ENCODE measurements at places on chromosomes 16 and 17.

DNA sequence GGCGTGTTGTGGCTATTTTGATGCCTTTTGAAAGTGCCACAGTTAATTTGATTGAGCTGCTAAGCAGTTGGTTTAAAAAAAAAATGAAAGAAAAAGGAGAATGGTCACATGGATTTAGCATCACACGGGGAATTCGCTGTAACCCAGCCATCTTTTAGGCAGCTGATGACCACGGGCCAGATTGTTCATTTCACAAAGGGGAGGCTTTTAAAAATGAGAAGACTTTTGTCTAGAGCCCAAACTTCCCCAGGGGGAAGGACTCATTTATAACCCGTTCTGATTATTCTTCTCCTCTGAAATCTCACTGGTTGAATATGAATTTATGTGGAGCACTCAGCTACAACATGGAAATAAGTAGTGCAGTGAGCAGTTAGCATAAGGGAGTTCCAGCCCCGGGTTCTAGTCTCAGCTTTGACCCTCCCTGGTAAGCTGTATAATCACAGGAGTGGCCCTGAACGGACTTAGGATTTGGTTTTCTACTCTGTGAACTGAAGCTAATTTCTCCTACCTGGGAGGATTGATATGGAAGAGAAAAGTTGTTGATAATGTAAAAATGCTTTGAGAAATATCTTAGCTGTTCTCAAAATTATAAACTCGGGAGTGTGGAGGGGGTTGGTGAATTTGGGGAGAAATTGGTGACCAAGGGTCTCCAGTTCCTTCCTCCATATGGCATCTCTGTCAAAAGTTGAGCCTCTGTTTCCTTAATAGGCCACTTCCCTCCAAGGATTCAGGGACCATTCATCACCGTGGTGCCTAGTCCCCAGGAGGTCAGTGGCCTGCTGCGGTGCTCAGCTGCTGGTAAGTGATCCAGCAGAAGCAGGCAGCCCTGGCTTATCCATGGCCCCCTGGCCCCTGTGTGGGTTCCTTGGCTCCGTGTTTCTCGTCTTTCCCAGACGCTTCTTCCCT is 76.4 kb upstream of the TBX2 start:
- no peak for DNase-seq

GRCh38 chr16:83928341-83929055 is 24.5 kb upstream of the OSGIN1 start:
- DNase-seq: no peak

- DNase-seq: no peak
These were observed 220.0 kb downstream of the NTN1 start for GRCh38 chr17:9241371-9241712.

DNA sequence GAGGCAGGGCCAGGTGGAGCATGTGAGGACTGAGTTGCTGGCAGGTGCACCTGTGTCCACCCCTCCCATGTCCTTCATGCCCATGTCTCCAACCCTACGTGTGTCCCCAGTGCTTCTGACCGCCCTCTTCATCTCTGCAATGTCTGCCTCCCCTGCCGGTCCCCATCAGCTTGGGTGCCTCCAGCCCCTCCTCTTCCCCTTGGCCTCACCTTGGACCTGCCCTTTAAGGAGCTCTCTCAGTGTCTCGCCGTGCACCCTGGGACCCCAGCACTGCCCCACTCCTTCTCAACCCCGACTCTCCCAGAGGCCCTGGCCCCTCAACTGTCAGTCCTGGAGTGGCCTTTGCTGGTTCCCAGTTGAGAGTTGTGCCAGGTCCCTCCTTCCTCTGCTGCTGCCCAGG is 15.0 kb downstream of the RIPOR1 start:
- DNase-seq: no peak

DNA sequence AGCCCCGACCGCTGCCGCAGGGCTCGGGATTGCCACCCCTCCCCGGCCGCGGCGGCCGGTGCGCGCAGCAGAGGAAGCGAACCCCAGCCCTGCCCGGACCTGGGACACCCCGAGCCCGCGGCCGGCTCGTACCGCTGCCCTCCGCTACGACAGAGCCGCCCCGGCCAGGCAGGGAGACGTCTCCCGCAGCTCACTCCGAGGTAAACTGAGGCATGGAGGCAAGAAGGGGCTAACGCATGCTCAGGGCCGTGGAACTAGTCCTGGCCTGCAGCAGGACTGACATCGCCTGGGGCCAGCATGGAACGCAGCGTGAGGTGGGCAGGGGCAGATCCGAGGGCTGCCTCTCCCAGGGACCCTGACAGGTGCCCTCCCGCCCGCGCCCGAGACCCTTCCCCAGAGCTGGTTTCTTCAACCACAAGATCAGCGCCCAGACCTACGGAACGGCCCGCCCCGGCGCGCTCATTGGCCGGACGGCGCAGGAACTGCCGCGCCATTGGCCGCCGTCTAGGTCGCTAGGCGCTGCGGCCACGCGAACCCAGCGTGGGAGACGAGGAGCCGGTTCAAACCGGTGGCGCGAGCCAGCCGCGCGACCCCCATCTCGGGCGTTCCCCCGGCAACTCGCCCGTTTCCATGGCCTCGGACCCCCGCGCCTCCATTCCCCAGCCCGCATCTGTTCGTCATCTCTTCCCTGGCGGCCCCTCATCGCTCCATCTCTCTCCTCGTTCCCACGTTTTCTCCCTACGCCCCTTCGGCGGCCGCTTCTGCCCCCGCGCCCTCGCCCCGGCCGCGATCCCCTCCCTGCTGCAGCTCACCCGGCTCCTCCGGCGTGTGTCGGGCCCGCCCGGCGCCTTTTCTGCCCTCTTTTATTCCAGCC is at the start of gene SLC43A2:
Gene SLC43A2, minus strand, starts transcription at position 853 of the 874 bp plus-strand sequence. CDS start 960 bp downstream, outside the sequence.
- peak; percentile 60 for DNase-seq

GRCh38 chr16:17026600-17027242 is 444.0 kb downstream of the XYLT1 start:
- DNase-seq: no peak

DNA sequence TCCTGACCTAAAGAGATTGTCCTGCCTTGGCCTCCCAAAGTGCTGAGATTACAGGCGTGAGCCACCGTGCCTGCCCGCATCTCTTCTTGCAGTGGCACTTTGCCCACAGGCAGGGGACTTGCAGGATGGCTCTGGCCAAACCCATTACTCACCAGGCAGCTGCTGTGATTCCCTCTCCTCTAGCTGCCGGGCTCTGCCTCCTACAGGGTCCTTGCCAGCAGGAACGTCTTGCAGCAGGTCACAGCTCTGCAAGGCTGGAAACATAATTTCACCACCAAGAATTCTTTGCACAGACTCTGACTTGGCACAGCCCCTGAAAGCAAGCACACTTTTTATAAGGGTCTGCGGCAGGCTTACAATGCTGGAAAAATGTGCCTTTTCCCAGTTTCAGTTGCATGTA is 20.3 kb downstream of the COX4I1 start:
- no peak for DNase-seq

DNA sequence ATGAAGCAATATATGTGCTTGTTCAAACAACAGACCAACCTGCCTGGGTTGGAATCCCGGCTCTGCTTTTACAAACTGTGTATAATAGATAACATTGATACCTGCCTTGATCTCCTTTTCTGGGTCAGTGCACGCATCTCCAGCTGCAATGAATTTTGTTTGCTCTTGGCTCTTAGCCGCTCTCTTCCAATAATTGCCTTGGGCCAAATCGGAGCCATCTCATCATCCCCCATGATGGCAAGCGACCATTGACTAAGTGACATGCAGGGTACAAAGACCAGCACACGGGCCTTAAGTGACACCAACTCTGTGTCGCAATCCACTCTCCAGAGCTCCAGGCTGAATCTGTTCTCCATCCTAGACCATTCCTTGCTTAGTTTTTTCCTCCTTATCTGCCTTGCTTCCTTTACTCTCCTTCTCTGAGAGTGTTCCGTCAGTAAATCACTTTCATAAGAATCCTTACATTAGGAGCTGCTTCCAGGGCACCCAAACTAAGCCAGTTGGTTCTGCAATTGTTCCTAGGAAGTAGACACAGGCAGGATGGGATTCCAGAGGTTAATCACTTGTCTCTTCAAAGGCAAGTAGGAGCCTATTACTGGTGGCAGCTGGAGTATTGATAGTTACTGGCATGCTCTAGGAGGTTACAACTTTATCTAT is 134.2 kb downstream of the ABCA8 start:
- no peak for DNase-seq

GRCh38 chr17:12821376-12821940 is 32.2 kb downstream of the ARHGAP44 start:
- DNase-seq: no peak

- DNase-seq: no peak
These were observed 77.1 kb upstream of the TBC1D3K start for GRCh38 chr17:37847102-37847501.

Data from stimulated activated CD4-positive, alpha-beta T cell treated with anti-CD3 and anti-CD28 coated beads, TNF-alpha, amount 100 ng/mL, for 4 hours (primary cell).